GM04504 (cell line): ENCODE measurements at places on chromosomes 7 and 10.

- DNase-seq = no peak
Measured at GRCh38 chr7:86931439-86931838, 128.0 kb downstream of the ELAPOR2 start.

GRCh38 chr7:43922726-43923125 is 3.5 kb upstream of the UBE2D4 start:
- DNase-seq = no peak

DNA sequence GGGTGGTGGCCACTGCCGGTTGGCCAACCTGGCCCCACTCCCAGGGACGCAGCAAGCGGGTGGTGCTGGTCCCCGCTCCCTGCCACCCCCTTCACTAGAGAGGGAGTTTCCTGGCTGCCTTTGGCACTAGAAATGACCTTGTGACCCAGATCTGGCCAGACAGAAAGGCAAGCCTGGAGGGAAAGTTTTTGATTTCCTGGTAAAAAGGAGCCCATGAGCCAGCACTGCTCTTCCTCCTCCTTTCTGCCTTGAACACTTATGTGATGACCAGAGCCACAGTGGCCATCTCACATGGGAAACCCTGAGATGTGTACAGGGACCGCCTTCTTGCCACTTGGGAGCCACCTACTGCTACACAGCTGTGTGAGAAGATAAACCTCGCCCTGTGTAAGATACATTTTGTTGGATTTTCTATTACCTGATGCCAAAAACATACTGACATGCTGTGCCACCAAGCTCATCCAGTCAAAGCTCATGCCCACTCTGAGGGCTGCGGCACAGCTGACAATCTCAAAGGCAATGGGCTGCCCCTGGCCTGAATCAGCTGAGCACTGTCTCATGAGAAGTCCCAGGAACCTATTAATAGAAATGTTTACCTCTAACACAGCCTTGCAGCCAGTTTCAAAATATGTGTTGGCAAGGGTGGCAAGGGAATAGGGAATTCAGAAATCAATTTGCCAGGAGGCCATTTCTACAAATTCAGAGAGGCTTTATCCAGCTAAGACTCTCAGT is 94.0 kb downstream of the CYTH3 start:
- DNase-seq = no peak

- no peak for DNase-seq
Measured at GRCh38 chr7:4768597-4769569, 6.5 kb upstream of the AP5Z1 start.

GRCh38 chr10:14562218-14563075 is 212.2 kb downstream of the FAM107B start:
- DNase-seq = no peak

GRCh38 chr10:5504146-5505072 is 5.0 kb upstream of the CALML5 start:
- DNase-seq = no peak

DNA sequence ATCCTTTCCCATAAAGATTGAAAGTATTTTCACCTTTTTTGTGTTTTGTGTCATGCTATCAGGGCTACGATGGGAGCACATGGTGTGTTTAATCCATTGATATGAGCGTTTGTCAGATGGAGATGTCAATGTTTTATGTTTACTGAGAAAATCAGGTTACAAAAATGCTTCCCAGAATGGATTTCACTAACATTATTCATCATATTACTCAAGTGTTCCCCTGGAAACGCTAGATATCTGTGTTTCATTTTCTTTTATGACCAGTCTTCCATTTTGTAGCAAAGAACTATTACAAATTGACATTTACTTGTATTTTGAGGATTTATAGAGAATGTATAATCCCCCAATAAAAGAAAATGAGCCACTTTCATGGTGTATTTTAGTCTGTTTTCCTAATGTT is 293.5 kb upstream of the AKR1E2 start:
- peak; percentile 82 for DNase-seq

GRCh38 chr7:165661-166337 is 26.6 kb upstream of the FAM20C start:
- DNase-seq = no peak

DNA sequence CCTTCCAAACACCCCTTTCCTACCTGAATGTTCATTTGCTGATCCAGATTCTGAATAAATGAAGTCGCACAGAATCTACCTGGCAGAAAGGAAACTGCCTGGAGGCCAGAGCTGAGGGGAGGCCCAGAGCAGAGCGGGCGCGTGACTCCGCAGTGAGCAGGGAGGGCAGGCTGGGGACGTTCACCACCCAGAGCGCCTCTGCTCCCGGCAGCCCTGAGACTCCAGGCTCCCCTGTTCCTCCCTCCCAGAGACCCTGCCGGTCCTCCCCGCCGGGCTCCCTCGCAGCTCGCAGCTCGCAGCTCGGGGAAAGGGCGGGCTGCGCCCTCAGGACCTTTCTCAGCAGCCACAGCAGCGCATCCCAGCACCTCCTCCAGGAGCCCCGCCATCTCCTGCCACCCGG is 176.7 kb upstream of the ZNF32 start:
- DNase-seq = no peak

- DNase-seq = no peak
Measured at GRCh38 chr10:70583669-70584037, 18.9 kb downstream of the PRF1 start.

GRCh38 chr7:71627651-71628050 is 495.7 kb downstream of the GALNT17 start:
- DNase-seq = no peak

- DNase-seq = no peak
Measured at GRCh38 chr10:94210440-94211168, 152.1 kb downstream of the NOC3L start.

DNA sequence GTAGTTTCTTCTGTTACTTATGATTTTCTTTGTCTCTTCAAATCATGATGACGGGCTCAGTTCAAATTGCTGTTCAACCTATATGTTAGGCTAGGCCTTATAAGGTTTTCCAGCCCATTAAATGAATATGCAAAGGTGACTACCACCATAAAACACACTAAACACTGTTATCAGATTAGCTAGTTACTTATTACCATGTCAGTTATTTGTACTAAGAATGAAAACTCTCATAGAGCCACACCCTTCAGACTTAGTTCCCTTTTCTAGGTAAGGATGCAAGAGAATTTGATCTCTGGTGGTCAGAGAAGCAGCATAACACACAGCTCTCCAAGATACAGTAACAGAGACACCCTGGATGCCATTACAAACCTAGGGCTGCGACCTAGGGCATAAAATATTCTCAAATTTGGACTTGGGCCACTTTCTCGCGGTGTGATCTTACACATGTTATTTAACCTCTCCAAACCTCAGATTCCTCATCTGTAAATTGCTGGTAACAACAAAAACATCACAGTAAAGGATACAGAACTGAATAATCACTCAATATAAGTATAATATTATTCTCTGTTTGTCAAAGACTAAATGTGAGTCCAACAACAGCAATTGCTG is 35.6 kb downstream of the ANKMY2 start:
- no peak for DNase-seq

DNA sequence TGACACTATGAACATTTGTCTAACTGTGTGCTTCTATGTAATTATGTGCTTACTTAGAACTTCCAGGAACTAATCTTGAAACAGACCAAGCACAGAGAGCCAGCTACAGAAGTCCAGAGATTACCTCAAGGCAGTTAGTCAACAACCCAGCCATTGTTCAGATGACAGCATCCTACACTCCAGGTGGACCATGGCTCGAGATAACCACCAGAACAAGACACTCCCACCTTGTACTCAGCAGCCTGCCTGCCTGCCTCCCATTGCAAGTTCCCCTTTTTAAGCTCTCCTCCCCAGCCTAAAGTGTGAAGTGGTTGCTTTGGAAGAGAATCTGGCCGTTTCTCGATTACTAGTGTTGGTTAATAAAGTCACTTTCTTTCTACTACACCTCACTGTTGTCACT is 1080.6 kb upstream of the LRRN3 start:
- DNase-seq = no peak

- DNase-seq = no peak
Measured at GRCh38 chr7:2838873-2839578, 5.1 kb downstream of the GNA12 start.

DNA sequence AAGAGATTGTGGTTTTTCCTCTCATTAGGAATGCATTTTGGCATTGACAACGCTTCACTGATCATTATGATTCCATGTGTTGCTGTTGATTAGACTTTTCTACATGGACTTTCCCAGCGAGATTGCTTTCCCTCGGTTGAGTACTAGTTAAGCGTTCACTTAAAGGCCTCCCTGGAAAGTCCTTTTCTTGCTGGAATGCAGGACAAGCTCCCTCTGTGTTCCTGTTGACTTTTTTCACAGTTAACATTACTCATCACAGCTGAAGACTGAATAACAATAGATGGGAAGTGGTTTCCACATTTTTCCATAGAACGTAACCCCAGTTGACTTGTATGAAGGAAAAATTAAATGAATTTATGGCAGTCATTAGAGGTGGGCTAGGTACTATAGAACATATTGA is 2.6 kb upstream of the CAV1 start:
- DNase-seq = no peak

DNA sequence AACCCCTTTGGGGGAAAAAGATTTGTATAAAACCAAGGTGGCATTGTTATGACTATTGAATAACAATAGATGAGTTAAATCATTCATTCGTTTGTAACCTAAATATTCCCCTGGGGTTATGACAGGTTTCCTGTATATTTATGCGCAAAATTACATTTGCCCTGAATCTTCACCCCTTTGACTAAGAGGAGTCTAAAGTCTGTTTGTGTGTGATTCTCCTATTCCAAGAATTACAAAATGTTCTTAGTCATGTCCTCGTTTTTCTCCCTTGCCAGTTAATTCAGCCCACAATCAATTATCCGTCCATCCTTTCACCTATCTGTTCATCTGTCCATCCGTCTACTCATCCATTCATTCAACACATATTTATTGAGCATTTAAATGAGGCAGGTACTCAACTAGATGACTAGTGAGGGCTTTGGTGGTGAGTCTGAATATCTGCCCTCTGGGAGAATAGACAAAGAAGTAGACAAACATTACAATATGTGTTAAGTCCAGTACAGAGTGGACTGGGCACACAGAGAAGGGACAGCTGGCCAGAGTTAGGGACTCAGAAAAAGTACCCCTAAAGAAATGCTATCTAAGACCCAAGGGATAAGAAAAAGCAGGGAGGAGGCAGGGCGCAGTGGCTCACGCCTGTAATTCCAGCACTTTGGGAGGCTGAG is 35.6 kb upstream of the TCF7L2 start:
- DNase-seq = no peak

GRCh38 chr10:25105262-25105661 is 69.5 kb upstream of the GPR158 start:
- no peak for DNase-seq

DNA sequence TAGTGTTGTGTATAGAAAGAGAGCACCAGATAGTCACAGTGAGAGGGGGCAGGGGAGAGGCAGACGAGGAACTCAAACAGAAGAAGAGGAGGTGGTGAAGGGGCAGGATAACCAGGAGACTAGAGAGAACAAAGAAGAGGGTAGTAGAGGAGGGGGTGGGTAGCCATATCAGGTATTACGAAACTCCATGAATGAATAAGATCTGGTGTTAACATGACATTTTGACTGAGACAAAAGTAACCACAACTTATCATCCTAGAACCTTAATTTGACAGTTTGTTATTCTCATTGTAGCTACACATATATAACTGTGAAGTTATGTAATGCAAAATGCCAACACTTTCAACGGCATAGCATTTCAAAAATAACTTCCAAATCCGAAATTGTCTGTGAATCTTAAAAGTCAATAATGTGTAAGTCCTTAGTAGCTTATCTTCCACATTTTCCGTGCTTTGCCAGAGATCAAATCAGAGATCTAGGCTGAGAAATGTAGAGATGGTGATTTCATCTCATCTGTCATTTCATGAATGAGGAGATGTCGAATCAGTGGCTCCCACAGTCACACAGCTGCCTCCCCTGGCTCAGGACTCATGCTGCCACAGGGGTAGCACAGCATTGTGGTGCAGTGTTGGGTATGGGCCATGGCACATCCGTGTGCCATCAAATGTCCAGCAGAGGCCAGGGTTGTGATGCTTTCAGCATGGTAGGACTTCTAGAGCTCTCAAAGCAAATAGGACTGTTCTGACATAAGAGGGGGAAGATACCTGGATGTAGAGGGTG is 202.1 kb downstream of the HECW1 start:
- no peak for DNase-seq

- no peak for DNase-seq
Measured at GRCh38 chr10:32323051-32323450, 23.9 kb downstream of the EPC1 start.

DNA sequence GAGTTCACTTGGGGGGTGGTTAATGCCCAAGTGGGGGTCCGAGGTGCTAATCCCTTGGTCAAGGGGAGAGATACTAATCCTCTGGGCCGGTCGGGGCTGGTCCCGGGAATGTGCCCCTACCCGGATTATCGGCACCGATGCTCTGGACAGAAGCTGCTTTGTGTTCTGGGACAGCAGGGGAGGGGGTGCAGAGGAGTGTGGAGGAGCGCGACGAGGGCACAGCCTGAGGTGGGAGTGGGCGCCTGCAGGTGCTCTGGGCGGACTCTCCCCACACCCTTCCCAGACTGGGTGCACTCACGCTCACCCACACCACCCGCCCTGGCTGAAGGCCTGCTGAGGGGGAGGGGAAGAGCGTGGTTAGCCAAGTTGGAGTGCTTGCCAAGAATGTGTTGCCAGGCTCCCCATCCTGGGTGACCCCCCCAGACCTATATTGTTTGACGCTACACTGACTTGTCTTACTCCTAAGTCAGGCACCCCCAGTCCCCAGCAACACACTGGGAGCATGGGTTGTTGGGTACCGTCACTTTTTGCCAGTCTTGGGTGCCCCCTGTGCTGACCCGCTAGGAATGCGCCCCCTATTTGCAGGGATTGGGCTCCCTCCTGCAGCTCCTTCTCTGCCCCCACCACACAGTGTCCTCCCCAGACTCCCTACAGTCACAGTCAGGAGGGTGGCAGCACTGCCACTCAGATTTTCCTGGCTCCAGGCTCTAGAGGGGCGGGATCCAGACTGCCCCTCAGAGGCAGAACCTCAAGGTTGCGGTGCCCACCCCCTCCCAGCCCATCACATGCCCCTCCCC is 1.2 kb downstream of the SLC4A2 start:
- DNase-seq = no peak

DNA sequence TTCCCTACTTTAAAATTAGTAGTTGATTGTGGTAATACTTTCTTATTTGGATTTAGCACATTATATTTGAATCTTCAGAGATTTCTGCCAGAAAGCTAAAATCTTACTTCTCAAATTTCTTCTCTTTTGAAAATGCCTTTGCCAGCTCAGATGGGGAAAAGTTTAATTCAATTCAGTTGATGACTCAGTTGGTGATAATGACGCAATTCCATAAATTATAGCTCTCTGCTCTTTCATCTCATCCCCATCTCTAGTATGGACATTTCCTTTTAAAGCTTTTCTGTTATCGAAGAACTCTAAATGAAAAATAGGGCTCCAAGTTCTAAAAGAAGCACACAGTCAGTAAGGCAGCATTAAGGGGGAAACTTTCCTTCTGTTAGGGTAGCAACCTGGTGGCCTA is 25.5 kb downstream of the RNLS start:
- DNase-seq = peak; percentile 40

DNA sequence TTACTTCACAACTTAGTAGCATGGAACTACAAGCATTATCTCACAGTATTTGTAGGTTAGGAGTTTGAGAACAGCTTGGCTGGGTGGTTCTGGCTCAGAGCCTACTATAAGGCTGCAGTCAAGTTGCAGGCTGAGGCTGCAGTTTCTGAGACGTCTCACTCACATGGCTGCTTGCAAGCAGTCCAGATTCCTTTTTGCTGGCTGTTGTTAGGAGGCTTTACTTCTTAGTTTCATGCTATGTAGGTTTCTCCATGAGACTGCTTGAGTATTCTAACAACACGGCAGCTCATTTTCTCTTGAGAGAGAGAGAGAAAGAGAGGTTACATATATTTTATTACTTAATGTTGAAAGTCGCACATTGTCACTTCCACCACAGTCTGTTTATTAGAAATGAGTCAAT is 1073.9 kb downstream of the NXPH1 start:
- no peak for DNase-seq

- DNase-seq = no peak
Measured at GRCh38 chr7:46169384-46169755, 248.3 kb upstream of the IGFBP3 start.
